ENCODE measurements at places on chromosomes 4 and X. TPM values are rescaled to one million over a fixed set of nuclear protein-coding genes. Genes with fewer than 3 reads are reported as not detected.

GRCh38 chr4:140137671-140138070 lies 16.3 kb downstream of the MAML3 start:
- DNase-seq: peak; percentile 19

- DNase-seq: peak; percentile 51
Observed at GRCh38 chrX:40098264-40099054, 701 bp upstream of the BCOR start.

DNA sequence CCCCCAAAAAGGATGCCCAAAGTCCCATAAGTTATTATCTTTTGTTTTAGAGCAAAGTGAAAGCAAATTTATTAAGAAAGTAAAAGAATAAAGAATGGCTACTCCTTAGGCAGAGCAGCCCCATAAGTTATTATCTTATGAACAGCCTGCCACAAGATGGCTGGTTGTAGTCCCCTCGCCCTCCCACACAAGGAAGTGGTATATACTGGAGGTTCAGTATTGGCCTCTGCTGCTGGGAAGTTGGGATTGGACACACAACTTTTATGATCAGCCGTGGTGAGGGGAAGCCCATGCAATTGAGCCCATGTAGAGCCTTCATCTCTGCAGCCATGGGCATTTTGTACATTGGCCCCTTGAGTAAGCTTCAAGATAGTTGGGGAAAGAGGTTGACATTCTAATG lies 8.0 kb upstream of the SMIM10 start:
- no peak for DNase-seq

DNA sequence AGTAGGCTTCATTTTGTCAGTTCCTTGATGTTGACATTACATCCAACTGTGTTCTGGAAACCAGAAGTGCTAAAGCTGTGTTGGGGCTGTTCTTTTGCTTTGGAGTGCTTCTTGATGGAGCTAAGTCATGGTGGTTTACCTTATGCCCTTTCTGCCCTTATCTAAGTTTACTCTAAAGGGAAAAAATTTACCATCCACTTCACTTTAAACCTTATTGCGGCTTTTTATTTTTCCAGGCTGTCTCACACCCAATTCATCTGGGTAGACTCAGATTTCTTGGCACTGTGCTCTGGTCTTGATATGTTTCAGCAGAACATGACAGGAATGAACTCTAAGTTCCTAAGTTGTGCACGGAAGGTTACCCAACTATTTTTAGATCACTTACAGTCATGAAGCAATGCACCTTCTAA lies 104.7 kb upstream of the TTC29 start:
- DNase-seq: peak; percentile 29

DNA sequence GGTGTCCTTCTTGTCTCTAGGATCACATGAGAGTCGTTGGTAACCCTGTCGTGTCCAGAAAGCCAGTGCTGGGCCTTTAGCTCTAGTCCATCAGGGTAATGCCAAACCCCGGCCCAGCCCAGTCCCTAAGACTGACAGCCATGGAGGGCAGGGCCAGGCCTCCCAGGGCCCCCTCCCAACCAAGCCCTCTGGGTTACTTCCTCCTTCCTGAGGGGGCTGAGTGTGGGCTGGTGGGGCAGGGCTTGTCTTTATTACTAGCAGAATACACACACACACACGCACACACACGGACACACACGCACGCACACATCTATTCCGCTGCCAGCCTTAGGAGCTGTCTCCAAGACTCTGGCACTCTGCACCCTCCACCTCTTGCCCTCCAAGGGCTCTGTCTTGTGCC lies 35.6 kb upstream of the CDKN2AIP start:
- DNase-seq: no peak

DNA sequence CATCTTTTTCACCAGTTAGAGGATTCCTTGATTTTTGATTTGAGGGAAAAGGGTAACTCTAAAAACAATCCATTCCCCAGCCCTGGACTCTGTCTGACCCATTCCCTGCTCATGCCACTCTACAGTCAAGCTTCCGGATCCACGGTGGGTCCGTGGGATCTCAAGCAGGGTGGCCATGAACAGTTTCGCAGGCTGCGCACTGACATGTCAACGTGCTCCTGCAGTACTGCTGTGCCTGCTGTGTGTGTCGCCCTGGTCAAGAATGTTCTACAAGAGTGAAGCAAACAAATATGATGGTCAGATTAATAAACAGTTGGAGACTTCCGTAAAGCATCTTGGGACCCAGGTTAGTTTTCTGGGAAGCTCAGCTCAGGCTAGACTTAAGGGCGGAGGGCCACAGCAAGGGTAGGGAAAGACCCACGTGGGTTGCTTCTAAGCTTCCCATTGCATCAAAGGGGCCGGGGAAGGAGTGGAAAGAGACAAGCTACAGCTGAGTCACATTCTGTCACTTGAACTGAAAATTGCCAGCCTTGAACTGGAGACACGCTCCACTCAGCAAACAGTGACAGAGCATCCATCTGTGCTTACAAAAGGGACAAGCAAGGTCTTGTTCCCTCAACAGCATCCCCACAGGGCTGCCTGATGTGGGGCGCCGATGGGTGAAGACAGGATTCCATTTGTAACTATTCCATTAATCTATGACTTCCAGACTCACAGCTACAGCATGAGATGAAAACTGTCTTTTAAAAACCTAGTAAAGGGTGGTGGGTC lies 81.8 kb downstream of the MTMR1 start:
- no peak for DNase-seq

- no peak for DNase-seq
Observed at GRCh38 chrX:107541244-107541643, 87.1 kb upstream of the PRPS1 start.

- no peak for DNase-seq
Observed at GRCh38 chr4:11773798-11774197, 345.1 kb upstream of the HS3ST1 start.

DNA sequence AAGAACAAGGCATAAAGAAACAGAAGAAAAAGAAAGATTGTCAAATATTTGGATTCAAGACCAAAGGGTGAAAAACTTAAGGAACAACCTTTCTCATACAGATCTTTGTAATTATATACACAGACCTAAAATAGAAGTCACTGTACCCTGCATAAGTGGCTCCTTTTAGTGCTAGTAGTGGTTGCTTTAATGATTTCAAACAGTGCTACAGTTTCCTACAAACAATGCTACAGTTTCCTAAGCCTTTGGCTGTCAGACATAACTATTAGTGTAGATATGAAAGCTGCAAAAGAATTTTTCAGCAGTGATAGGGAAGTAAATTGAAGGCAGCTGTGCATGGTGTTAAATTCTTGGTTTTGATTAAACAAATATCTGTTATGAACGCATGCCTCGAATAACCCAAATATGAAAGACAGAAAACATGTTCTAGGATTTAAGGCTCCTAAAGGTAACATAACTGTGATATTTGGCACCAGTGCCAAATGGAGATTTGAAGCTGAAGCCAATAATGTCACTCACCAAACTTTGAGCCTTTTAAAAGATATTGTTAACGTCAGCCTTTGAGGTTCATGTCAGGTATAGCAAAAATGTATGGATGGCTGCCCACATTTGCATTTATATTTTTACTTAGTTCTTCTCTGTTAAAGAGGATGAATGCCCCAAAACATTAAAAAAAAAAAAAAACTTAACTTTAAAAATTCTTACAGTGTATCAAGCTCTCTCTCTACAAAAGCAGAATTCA lies 36.6 kb downstream of the SMARCAD1 start:
- DNase-seq: no peak

GRCh38 chrX:31506360-31506759 lies 434.5 kb upstream of the FTHL17 start:
- DNase-seq: no peak

- no peak for DNase-seq
Observed at GRCh38 chr4:187166886-187167512, 443.3 kb upstream of the FAT1 start.

DNA sequence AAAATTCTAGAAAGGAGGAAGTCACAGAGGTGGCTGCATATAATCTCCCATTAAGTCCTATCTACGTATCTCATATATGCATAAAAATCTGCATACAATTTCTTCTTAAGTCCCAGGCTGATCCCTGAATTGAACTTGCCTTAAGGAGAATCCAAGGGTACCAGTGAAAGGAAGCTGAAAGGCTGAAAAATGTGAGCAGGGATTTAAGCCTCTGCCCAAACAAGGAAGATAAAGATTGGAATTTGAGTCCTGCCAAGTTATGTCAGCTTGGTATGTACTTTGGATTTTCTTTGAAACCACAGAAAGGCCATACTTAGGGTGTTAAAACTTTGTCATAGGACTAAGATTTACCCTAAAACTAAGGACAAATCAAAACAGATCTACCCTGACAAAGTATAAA lies 26.5 kb upstream of the GEMIN8 start:
- no peak for DNase-seq

- peak; percentile 43 for DNase-seq
Observed at GRCh38 chr4:150746156-150746555, 164.2 kb downstream of the MAB21L2 start.

GRCh38 chr4:151804821-151805220 lies 44.0 kb upstream of the GATB start:
- DNase-seq: no peak

DNA sequence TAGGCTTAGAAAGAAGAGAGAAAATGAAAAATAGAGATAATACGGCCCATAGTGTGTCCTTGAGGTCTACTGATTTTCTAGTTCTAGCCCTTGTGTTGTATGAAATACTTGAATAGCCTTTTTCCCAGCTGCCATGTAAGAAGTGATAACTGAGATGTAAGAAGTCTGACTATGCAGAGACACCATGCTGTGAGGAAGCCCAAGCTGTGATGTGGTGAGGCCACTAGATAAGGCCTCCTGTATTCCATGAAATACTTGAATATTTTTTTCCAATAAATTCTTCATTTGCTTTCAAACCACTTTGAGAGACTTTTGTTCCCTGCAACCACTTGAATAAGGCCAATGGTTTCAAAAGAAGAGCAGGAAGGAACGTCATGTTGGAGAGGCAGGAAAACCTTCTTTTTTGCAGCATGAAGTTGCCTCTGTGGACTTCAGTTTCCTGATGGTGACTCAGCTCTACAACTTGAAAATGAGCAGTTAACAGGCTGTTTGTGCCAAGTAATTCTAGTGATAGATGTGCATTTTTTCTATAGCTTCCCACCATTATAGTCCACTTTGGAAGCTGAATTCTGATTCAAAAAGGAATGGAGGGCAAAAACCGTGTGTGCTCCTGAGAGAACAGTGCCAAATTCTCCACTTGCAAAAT lies 25.5 kb upstream of the FAM9C start:
- DNase-seq: peak; percentile 14

- no peak for DNase-seq
Observed at GRCh38 chrX:136762820-136763452, 17.8 kb downstream of the ARHGEF6 start.

DNA sequence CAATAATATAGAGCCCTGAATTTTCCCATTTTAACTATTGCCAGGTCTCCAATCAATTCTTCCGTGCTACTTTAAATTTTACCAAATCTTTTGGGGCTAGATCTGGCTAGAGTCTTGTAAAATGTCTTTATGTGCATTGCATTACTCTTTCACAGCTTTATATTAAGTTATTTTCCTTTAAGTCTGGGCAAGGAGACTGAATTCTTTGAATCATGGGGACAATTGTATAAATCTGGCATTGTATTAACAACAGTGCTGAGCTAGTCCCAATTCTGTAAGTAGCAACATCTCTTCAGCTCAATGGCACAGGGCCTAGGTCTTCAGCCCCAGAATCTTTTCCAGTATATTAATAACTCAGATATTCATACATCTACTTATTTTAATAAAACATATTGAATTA lies 1080.4 kb upstream of the INTU start:
- DNase-seq: no peak

GRCh38 chrX:78643874-78644273 lies 15.3 kb downstream of the RTL3 start:
- DNase-seq: no peak

GRCh38 chrX:133888984-133889383 lies 96.4 kb downstream of the GPC3 start:
- no peak for DNase-seq

CT45A8 gene
- not detected for total RNA-seq

ATP8A1 gene
- total RNA-seq: 5.3 TPM

OTC gene
- not detected for total RNA-seq

ASB12 gene
- total RNA-seq: not detected

GPRASP3 gene
- 1.6 TPM for total RNA-seq

MAGEA10 gene
- total RNA-seq: not detected

All from PC-3 (cell line).